ENCODE measurements at places on chromosomes 7 and 10.

DNA sequence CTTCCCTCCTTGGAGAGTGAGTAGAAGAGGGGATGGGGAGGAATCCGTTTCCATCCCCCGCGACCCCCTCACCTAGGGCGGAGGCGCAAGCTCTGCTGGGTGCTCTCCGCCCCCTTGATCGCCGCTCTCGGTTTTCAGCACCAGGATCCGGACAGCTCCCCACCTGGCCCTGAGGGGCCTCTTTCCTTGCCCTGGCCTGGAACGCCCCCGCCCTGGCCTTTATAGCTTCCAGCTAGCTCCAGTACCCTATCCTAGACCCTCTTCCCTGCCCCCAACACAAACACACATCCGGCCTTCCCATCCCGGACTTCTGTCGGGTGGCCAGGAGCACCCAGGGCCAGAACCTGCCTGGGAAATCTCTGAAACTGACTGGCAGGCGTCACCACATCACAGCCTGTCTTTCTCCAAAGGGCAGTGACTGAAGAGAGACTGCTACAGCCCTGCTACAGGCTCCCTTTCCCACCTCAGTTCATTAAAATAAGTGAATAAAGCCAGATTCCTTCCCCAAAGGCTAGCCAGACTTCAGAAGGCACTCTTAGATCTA lies 72.3 kb upstream of the LEP start:
- no peak overlapping the region for H3K4me3 ChIP-seq
- no peaks in the 10 kb centered on the region for H3K27me3 ChIP-seq
- H3K4me1 ChIP-seq = peaks cover 11% of the 10 kb centered on the region
- peak; percentile 49 for DNase-seq

- no peak overlapping the region for H3K4me3 ChIP-seq
- H3K4me1 ChIP-seq = no peaks in the 10 kb centered on the region
- no peaks in the 10 kb centered on the region for H3K27me3 ChIP-seq
- H3K27ac ChIP-seq = no peak overlapping the region
- peak; percentile 15 for DNase-seq
Observed at GRCh38 chr10:15461353-15462108, 90.4 kb upstream of the FAM171A1 start.

DNA sequence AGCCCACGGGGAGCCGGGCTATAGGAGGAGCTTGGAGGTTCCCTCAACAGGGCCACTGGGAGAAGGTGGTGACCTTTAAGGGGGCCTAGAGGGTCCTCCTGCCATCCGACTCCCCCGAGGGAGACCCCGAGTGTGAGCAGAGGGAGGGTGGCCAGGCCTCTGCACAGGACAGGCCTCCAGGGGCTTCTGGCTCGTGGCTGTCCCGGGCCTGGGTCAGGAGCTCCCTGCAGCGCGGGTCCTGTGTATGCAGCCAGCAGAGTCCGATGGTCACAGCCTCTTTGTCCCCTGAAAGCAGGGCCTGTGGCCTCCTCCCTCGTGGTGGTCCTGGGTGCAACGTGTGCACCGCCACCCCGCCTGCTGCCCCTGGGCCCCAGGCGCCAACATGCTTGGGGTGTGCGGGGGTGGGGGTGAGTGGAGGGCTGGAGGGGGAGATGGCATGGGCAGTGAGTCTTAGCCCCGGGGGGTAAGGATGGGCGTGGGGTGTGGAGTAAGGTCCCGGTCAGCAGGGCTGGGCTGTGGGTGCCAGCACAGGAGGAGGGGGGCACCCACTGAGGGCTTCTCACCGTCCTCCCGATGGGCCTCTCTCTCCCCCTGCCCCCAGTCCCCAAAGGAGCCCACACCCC lies 27.1 kb downstream of the UNCX start:
- no peaks in the 10 kb centered on the region for H3K36me3 ChIP-seq
- no peak for DNase-seq
- no peaks in the 10 kb centered on the region for H3K4me1 ChIP-seq

GRCh38 chr10:27223964-27224363 lies 16.6 kb downstream of the ACBD5 start:
- H3K27ac ChIP-seq = no peak overlapping the region
- H3K36me3 ChIP-seq = peaks cover 27% of the 10 kb centered on the region
- no peaks in the 10 kb centered on the region for H3K27me3 ChIP-seq
- DNase-seq = peak; percentile 26
- H3K4me1 ChIP-seq = no peaks in the 10 kb centered on the region
- H3K4me3 ChIP-seq = no peak overlapping the region

- no peak overlapping the region for H3K4me3 ChIP-seq
- no peak overlapping the region for H3K27ac ChIP-seq
- no peaks in the 10 kb centered on the region for H3K4me1 ChIP-seq
- no peaks in the 10 kb centered on the region for H3K27me3 ChIP-seq
Observed at GRCh38 chr7:78510580-78511188, 712.1 kb downstream of the PHTF2 start.

DNA sequence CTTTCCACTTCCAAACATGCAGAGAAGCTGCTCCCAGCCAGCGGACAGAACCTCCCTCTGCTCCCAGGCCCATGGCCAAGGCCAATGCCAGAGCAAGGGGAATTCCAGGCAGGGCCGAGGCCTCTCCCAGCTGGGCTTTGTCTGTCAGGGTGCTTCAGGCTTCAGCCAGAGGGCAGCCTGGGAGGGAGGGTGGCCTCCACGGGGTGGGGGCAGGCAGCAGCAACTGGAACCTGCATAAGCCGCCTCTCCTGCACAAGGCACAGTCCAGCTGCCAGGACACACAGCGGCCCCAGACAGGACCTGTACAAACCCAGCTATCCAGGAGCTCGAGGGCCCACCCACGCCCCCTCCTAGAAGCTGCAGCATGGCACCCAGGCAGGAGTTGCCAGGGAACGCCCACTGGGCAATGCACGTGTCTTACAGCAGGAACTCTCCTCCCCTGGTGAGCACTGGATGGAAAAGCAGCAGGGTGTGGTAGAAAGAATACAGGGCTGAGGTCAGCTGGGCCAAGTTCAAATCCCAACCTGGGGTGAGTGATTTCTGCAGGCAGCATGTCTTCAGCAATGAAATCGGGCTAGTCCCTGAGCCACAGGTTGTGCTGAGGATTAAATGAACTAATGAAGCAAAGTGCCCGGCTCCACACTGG lies 7.6 kb downstream of the FAM53B start:
- no peaks in the 10 kb centered on the region for H3K27me3 ChIP-seq
- no peak overlapping the region for H3K27ac ChIP-seq
- H3K4me3 ChIP-seq = no peak overlapping the region
- no peak for DNase-seq
- peaks cover 61% of the 10 kb centered on the region for H3K4me1 ChIP-seq

DNA sequence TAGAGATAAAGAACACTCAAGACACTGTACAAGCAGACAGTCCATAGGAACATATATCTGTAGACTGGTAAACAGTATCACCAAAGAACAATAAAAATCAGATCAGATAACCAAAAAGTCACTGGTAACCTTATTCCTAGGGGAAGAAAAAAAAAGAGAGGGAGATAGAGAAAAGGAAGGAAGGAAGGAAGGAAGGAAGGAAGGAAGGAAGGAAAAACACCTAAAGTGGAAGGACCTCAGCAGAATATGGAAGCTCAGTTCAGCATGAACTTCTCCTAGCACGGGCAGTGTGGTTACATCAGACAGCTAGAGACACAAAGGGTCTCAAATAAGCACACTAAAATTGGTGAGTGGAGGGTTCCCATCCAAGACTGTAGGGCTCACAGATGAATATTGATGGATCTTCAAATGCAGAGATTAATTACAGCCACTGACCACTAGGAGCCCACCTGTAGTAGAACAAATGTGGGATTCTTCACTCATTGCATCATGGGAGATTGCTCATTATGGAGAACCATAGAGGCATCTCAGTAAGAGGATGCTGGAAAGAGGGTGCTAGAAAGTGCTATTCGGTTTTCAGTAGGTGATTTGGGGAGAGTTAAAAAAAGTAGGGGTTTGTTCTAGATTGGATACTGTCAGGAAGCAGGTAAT lies 293.4 kb upstream of the C7orf33 start:
- H3K4me1 ChIP-seq = peaks cover 5% of the 10 kb centered on the region
- no peak overlapping the region for H3K4me3 ChIP-seq
- H3K27me3 ChIP-seq = no peaks in the 10 kb centered on the region
- DNase-seq = no peak
- no peak overlapping the region for H3K27ac ChIP-seq
- H3K36me3 ChIP-seq = no peaks in the 10 kb centered on the region

- H3K27me3 ChIP-seq = no peaks in the 10 kb centered on the region
- DNase-seq = no peak
- peak overlapping the region; percentile 76 for H3K4me3 ChIP-seq
- H3K36me3 ChIP-seq = no peaks in the 10 kb centered on the region
Observed at GRCh38 chr10:21524526-21525366, 736 bp downstream of the SKIDA1 start.

- DNase-seq = no peak
- H3K4me3 ChIP-seq = no peak overlapping the region
Observed at GRCh38 chr10:61332581-61332980, 120.6 kb downstream of the TMEM26 start.

- H3K4me3 ChIP-seq = peak overlapping the region; percentile 99
- no peak for DNase-seq
- peaks cover 9% of the 10 kb centered on the region for H3K4me1 ChIP-seq
Observed at GRCh38 chr10:117005527-117006055, 604 bp upstream of the SHTN1 start.

DNA sequence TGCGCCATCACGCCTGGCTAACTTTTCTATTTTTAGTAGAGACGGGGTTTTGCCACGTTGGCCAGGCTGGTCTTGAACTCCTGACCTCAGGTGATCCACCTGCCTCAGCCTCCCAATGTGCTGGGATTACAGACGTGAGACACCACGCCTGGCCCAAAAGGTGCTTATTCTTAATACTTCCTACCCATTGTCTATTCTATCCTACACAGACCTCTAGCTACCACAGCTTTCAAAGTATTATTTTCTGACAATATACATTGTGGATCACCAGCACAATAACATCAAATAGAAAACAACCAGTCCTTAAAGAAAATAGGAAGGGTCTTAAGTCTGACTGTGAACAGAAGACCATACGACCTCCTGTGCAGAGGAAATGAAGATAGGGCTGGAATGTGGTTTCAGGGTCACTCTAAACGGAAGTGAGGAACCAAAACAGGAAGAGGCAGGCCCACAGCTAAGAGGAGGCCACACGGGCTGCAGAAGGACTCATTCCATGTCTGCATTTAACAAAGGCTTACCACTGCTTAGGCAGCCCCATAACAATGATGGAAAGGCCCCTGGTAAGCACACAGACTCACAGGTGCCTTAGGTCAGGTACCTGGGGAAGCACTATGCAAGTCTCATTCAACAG lies 115.2 kb downstream of the ZFAND4 start:
- no peak for DNase-seq
- H3K27ac ChIP-seq = no peak overlapping the region
- H3K36me3 ChIP-seq = no peaks in the 10 kb centered on the region
- H3K4me3 ChIP-seq = no peak overlapping the region

DNA sequence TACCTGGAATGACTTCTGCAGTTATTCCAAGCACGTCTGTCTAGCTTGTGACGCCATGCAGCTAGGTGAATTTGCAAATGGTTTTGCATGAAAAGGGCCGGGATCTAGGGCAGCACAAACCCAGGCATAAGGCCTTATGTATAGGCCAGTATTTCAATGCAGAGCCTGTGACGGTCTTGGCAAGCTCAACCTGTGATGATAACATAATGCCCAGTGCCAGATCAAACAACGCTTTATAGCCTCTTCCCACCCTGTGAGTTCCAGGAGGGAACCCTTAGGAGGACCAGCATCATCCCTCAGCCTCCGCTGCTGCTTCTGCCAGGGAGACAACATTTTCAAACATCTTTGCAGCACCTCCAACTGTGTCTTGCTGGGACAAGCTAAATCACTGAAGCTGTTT lies 390.7 kb downstream of the INHBA start:
- no peak overlapping the region for H3K27ac ChIP-seq
- no peak overlapping the region for H3K4me3 ChIP-seq
- H3K36me3 ChIP-seq = no peaks in the 10 kb centered on the region
- no peaks in the 10 kb centered on the region for H3K4me1 ChIP-seq
- no peaks in the 10 kb centered on the region for H3K27me3 ChIP-seq

GRCh38 chr10:51074238-51075028 lies at the start of gene PRKG1:
Gene PRKG1, plus strand, starts transcription at chr10:51074487.
- no peaks in the 10 kb centered on the region for H3K27me3 ChIP-seq
- H3K4me3 ChIP-seq = peak within 1 kb of the TSS; percentile 85
- peaks cover 9% of the 10 kb centered on the region for H3K4me1 ChIP-seq
- peak within 1 kb of the TSS; percentile 80 for H3K27ac ChIP-seq
- no peaks in the 10 kb centered on the region for H3K36me3 ChIP-seq

DNA sequence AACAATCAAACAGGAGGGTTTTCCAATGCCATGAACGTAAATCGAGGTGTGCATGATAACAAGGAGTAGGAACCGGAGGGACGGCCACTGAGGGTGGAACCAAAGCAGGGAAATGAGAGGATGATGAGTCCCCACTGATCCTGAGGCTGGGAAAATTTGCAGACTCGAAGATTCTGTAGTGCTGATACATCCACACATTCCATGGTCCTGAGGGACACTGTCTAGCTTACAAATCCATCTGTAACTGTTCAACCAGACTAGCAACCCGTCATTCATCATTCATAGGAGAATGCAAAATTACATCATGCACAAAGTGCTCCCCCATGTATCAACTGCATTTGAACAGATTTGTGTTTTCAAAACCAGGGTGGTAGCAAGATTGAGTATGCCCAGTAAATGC lies 189.7 kb downstream of the PTPRN2 start:
- no peak for DNase-seq
- peaks cover 15% of the 10 kb centered on the region for H3K4me1 ChIP-seq
- H3K4me3 ChIP-seq = no peak overlapping the region

DNA sequence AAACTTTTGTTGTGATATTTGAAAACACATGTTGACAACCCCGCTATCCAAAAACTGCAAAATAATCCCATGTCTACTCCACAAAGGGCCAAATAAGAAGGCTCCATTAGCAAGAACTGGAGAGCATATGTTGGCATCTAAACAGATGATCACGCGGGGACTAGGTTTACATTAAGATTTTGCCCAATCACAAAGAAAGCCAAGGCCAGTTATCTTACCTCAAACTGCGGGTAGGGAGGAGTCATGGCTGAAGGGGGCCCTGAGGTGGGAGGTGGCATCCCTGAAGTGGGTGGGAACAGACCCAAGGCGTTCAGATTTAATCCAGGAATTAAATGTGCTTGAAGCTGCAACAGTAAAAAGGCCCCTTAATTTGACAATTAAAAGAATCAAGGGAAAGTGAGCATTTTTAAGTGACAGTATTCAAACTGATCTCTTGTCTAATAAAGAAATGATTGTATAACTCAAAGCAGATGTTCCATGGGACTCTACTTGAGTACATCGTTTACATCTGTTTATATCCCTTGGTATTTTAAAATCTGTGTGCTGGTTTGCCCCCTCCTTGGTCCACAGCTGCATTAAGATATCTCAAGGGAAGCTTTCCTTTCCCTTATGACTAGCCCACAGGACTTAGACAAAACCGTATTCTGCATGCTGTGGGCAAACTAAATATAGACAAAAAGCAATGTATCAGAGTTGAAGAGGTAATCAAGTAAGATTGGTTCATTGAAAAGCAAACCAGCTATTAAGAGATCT lies 42.9 kb downstream of the MALSU1 start:
- peaks cover 90% of the 10 kb centered on the region for H3K36me3 ChIP-seq
- H3K4me1 ChIP-seq = peaks cover 25% of the 10 kb centered on the region
- no peaks in the 10 kb centered on the region for H3K27me3 ChIP-seq
- no peak for DNase-seq

GRCh38 chr7:122068999-122069398 lies 75.0 kb downstream of the AASS start:
- no peak for DNase-seq
- no peaks in the 10 kb centered on the region for H3K4me1 ChIP-seq
- no peak overlapping the region for H3K27ac ChIP-seq
- no peak overlapping the region for H3K4me3 ChIP-seq
- H3K27me3 ChIP-seq = no peaks in the 10 kb centered on the region
- no peaks in the 10 kb centered on the region for H3K36me3 ChIP-seq

Data from SK-N-SH (cell line).